ENCODE measurements at places on chromosomes 6 and 20. TPM values are rescaled to one million over a fixed set of nuclear protein-coding genes. Genes with fewer than 3 reads are reported as not detected.

GRCh38 chr6:11120271-11121005 lies 8.9 kb upstream of the ERVFRD-1 start:
- DNase-seq: no peak

DNA sequence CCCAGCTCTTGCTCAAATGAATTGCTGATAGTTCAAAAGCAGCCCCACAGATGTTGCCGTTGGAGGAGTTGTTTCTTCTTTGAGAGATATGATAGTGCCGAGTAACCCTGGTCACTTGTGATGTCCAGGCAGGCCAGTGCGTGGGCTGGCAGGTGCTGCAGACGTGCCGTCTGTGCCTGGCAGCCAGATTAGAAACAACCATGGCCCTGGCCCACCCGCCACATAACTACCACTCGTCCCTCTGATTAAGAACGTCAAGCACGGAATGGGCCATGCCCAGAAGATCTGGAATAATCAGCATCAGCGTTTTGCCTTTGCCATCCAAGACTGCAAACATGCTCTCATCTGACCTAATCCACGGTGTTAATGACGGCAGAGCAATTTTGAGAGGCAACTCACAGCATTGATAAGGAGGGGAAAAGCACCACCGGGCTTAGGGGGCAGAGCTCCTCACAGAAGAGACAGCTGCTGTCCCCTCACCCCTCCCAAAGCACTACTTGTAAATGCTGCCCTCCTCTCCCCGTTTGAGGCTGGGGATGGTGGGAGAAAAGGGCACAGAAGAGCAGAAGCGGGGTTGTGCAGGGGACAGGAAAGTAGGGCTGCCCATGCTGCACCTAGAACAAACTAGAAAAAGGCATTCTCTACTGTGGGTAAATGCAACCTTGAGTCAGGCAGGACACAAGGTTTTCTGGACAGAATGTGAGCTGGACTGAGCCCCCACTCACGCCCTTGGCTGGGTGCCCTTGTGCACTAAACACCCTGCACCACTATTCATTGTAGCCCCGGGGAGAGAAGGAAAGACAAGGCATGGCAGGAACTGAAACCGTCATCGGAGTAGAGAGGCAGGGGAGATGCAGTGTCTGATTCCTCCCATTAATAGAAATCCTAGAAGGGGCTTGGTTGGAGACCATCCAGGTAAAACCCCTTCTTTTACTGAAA lies 5.3 kb upstream of the CPNE5 start:
- DNase-seq: no peak

- DNase-seq: no peak
These were observed 30.4 kb downstream of the KIZ start for GRCh38 chr20:21156266-21156665.

DNA sequence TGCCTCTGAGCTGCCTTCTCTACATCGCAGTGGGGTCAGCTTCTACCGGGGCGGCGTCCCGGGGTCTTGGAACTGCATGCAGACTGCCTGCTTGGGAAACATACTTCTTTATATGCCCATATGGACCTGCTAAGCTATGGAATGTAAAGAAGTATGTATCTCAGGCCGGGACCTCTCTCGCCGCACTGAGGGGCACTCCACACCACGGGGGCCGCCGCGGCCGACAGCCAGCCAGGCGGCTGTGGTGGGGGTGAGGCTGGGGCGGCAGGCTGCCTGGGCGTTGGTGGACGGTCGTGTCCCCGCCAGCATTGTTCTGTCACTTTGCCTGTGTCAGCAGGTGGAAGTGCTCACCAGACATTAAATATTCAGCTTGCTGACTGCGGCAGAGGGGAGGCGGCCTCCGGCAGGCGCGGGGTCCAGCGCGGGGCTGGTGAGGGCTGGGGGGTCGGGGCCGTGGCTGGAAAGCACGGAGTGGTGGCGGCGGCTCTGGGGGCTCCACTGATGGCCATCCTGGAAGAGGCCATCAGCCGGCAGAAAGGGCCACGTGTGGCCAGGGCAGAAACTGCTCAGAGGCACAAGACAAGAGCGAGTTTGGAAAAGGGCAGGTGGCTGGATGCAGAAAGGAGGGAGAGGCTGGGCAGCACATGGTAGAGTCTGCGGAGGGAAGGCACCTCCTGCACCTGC lies 78.6 kb upstream of the GATA5 start:
- no peak for DNase-seq

GRCh38 chr6:74213995-74214394 lies 518.0 kb downstream of the CD109 start:
- no peak for DNase-seq

DNA sequence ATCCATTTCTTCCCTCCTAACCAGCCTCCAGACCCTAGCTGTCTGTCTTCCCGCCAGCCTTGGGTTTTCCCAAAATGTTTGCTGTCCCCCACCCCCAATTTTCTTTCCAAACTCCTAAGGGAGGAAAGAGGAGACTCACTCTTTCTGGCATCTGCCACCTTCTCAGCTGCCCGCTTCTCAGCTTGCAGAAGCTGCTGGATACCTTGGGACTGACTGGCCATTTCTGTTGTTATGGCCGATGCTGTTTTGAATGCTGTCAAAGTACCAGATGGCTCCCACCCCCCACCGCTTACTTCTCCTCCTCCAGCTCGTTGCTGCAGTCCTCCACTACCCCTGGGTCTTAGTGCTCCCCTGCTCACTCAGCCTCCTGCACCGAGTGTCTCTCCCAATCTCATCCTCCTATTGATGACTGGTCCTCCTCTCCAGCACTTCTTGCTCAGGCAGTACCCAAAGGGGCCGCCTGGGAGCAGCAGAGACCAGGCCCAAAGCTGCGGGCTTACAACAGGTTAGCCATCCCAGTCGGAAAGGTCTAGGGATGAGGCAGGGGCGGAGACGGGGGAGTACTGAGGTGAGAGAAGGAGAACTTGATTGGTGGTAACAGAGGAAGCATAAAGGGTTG lies at the start of gene ATP6V1G2:
TSS of gene ATP6V1G2 (minus strand) at position 270 of the 619 bp plus-strand sequence. CDS start at position 221, 49 bp downstream.
- peak; percentile 96 for DNase-seq

DNA sequence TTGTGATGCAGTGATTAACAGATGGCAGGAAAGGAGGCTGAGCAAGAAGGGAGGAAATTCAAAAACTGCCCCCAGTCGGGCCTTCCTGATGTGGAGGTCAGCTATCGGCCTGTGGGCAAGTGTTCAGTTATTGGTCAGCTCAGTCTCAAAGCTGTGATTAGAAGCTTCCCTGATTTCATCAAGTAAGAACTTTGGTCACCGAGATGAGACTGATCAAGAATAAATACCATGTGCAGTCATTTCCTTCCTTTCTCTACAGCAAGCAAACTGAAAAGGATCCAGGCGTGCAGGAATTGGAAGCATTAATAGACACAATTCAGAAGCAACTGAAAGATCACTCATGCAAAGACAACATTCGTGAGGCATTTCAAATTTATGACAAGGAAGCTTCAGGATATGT lies 69.7 kb downstream of the EFHC1 start:
- no peak for DNase-seq

GRCh38 chr6:18323935-18324705 lies 59.8 kb upstream of the DEK start:
- DNase-seq: no peak

DNA sequence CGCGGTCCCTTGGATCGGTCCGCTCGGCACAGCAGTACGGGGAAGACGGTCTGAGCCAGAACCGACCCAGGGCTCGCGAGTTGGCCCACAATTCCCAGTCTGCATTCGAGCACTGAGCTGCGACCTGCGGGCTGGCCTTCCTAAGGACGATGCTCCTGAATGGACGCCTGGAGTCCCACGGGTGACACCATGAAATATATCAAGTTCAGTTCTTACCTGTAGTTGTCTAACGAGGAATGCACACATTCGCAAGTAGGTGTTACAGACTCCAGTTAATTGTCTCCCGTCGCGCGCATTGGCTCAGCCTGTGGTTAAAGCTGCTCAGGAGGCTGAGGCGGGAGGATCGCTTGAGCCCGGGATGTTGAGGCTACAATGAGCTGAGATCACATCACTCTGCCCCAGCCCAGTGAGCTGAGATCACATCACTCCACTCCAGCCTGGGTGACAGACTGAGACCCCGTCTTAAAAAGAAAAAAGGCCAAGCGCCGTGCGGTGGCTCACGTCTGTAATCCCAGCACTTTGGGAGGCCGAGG lies 802 bp downstream of the PEX7 start:
- DNase-seq: no peak

DNA sequence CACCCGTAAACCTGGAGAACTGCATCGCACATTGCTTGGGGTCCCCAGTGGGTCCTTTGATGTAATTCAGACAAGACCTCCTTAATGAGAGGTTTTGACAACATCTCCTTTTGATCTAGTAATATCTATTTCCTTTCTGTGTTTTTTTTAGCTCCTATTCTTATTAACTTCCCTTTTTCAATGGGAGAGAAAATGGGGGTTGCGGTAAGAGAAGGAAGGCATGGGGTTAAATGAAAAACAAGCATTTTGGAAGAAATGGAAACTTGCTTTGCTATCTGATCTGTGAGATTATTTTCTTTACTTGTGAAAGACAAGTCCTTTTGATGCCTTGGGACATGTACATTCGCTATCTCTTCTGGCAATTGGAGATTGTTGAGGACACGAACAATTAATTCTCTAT lies 418.6 kb upstream of the MAN1A1 start:
- no peak for DNase-seq

- DNase-seq: peak; percentile 75
These were observed 3.8 kb downstream of the SLC35B2 start for GRCh38 chr6:44253307-44254101.

- peak; percentile 58 for DNase-seq
These were observed 13.6 kb downstream of the BNIP5 start for GRCh38 chr6:36323062-36323461.

Gene RAET1E
- total RNA-seq: not detected

Gene DAAM2
- 0.59 TPM for total RNA-seq

Gene SSTR4
- total RNA-seq: not detected

Gene ELOVL2
- total RNA-seq: 10.6 TPM

Gene SLC26A8
- 0.29 TPM for total RNA-seq

Gene SYCP2
- 0.69 TPM for total RNA-seq

Gene RNGTT
- 23.9 TPM for total RNA-seq

Gene SGK2
- 0.56 TPM for total RNA-seq

Gene SAPCD1
- total RNA-seq: 3.7 TPM

Gene GGTLC1
- total RNA-seq: not detected

Gene IP6K3
- 2.7 TPM for total RNA-seq
